ENCODE measurements at places on chromosomes 2 and 18.

DNA sequence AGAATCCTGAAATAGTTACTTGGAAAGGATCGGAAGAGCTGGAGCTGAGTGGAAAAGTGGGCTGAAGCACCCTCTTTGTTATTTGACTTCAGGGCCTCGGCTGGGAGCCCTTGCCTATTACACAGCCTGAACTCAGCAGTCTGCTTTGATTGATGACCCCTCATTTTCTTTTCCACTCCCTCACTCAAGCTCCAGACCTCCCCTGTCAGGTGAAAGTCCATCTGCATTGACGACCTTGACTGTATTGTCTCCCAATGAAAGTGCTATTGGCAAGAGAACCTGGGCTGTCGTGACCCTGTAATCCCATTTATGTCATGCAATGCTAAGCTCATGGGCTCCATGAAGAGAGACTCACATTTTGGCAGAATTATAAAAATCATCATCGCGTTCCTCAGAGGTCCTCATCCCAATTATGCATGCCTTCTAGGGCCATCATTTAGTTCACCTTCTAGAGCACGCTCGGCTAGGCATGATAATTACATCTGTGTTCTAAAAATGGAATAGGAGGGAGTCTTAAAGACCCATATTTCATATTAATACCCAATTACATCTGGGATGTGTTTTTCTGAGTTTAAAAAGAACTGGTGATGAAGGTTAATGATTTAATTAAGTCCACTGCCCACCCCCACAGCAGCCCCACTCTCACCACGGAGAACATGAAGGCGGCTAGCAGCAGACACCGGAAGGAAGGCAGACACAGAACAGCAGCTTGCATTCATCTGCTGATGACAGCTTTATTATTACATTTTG is 472.5 kb downstream of the PID1 start:
- no peak for DNase-seq

- DNase-seq: no peak
These were observed 109.1 kb downstream of the MYCN start for GRCh38 chr2:16049406-16049805.

- no peak for DNase-seq
These were observed 18.7 kb downstream of the DPP10 start for GRCh38 chr2:114461116-114461515.

DNA sequence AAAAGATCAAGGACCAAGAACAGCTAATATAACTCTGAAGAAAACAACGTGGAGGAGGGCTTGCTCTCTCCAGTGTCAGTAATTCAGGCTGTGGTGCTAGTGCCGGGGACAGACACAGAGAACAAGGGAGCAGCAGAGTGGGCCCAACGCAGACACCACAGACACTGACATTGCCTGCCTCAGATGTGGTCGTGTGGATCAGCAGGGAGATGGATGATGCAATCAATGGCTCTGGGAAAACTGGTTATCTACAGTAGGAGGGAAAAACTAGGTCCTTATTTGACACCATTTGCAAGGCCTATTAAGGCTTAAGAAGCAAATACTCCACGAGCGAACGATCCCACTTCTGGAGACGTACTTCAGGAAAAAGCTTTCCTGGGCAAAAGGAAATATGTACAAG is 36.1 kb downstream of the HDLBP start:
- no peak for DNase-seq

DNA sequence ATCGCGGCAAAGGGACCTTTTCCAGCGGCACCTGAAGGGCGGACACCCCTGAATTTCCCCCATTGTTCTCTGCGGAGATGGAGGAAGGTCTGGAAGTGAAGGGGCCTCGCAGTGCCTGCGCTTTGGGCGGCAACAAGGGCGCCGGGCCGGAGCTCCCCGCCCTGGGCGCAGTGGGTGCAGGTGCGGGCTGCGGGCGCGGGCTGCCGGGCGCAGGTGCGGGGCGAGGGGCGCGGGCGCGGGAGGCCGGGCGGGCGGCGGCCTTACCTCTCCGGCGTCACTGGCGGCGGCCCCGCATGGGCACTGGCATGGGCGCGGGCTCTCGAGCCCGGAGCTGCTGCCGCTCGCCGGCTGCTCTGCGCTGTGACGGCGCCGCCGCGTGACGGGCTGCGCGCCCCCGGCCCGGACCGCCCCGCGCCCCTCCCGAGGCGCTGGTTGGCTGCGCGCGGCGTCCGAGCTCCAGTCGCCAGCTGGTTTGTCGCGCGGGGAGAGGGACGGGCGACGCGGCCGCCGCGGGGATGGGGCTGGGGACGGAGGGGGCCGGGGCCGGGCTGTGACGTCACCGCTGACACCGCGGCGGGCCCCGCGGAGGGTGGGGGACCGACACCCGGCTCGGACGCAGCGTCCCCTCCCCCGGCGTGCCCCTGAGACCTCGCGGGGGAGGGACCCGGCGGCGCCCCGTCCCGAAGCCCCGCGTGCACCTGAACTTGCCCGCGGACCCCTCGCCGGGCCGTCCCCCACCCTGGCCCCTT is at the start of gene KIF1A:
Gene KIF1A, minus strand, starts transcription at position 362 of the 749 bp plus-strand sequence. CDS start 22,467 bp downstream, outside the sequence.
- DNase-seq: no peak

GRCh38 chr18:80181642-80182461 is 65.5 kb downstream of the PARD6G start:
- DNase-seq: no peak

GRCh38 chr2:78586316-78586715 is 439.2 kb upstream of the REG3G start:
- no peak for DNase-seq

DNA sequence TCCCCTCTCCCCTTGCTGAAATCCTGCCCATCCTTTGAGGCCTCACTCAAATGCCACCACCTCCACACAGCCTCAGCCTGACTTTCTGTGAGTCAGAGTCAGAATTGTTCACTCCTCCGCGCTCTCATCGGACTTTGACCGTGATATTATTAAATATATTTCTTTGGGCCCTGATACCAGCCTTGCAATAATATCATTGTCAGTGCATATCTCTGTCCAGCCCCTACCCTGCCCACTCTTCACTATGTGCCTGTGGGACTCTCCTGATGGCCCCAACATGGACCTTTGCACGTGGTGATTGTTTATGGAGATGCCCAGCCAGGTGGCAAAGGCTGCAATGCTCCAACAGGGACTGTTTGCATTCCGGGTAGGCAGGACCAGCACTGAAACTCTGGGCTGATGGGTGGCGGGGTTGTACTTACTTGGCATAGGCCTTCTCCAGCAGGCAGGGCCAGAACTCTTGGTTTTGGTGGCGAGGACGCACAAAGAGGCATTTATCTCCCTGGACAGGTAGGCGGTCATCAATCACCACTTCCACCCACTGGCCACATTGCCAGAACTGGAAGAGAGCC is 37.3 kb downstream of the CAPN13 start:
- DNase-seq: no peak

- DNase-seq: no peak
These were observed 10.1 kb downstream of the TWIST2 start for GRCh38 chr2:238857959-238858358.

GRCh38 chr2:207112383-207112782 is 53.4 kb downstream of the KLF7 start:
- DNase-seq: no peak

DNA sequence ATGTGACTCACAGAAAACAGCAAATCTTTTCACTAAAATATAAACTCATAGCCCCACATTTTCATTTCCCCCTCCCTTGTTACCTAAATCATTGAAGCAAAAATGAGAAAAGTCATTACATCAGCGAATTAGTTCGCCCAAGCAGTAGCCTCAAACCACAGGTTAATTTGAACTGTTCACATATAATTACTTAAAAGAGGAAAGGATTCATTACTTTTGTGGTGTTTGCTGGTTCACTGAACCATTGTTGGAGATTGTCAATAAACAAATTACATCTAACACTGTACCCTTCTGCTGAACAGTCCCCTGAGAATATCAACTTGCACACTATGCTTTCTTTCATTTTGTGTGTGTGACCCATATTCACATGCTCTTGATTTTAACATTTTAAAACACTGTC is 238.7 kb downstream of the ERBB4 start:
- no peak for DNase-seq

DNA sequence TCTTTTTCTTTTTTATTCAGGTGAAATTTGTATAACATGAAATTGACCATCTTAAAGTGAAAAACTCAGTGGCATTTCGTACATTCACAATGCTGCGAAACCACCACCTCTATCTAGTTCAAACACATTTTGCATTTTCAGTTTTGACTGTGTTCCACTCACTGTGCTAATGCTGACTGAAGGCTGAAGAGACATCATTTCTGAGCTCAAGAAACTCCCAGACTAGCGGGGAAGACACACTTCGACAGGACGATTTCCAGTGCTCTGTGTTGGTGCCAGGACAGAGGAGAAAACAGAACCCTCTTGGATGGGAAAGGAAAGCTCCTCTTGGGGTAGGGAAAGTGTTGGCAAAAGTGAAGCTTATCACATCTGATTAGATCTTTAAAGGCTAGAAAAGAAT is 44.2 kb upstream of the CBLN2 start:
- DNase-seq: no peak

DNA sequence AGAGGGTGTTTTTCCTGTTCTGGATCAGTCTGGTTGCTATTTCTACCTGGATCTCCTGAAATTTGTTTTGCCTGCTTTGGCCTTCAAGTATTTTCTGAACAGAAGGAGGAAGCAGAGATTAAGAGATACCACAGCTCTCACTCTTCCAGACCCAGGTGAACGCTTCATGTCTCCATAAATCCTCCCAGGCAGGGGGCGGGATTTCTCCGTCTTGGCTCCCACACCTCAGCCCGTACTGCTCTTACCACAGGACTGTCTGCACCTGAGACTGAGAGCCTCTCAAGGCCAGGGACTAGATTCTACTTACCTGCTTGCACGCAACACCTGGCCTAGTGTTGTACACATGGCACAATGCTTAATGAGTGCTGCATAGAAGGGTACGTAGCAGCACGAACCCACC is 59.9 kb upstream of the LRPPRC start:
- no peak for DNase-seq

GRCh38 chr2:213104092-213104902 is 47.1 kb downstream of the IKZF2 start:
- no peak for DNase-seq

DNA sequence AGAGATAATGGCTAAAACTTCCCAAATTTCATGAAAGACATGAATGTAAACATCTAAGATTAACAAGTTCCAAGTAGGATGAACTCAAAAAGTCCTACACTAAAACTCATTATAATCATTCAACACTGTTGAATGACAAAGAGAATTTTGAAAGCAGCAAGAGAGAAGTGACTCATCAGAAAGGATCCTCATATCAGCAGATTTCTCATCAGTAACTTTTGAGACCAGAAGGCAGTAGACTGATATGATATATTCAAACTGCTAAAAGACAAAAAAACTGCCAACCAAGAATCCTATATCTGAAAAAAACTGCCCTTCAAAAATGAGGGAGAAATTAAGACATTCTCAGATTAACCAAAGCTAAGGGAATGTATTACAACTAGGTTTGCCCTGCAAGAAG is 130.6 kb upstream of the OTX1 start:
- DNase-seq: peak; percentile 3

DNA sequence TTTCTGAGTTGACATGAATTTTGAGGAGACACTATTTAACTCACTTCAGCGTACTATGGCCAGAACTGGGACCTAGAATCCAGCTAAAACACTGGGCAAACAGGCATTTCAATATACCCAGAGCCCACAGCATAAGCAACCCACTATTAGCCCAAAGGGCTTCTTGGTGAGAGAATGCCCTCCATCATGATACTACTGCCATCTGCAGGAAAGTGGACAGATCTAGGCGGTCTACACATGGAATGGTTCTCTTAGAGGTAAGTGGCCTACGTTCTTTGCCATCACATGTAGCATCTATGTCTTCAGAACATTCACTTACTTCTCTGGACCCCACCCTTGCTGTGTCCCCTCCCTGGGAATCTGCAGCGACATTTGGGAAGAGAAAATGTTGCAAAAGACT is 181.3 kb upstream of the LINC00305 start:
- peak; percentile 12 for DNase-seq

GRCh38 chr2:225660262-225661131 is 261.0 kb downstream of the NYAP2 start:
- DNase-seq: peak; percentile 30

- no peak for DNase-seq
These were observed 3.6 kb upstream of the ARHGEF33 start for GRCh38 chr2:38886063-38886462.

- DNase-seq: no peak
These were observed 162.4 kb downstream of the DSEL start for GRCh38 chr18:67354091-67354490.

- DNase-seq: no peak
These were observed 56.8 kb upstream of the MAPRE3 start for GRCh38 chr2:26913606-26913998.

DNA sequence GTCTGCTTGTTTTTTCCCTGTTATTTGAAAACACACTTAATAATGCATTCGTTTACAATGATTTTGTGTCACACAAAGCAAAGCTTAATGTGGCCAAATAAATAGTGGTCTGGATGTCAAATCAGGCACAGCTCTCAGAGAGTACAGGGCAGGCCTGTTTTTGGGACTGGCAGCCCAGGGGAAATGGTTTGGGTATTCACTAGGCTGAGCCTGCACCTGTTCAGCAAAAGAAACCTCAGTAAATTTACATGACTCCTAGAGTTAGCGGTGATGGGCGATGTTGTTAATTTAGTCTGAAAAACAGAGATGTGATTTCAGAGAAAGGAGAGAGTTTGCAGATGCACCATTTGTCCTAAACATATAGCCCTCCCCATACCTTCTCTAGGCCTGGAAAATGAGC is 197.1 kb downstream of the ALK start:
- no peak for DNase-seq

- no peak for DNase-seq
These were observed 34.5 kb downstream of the PDIA6 start for GRCh38 chr2:10777842-10778723.

DNA sequence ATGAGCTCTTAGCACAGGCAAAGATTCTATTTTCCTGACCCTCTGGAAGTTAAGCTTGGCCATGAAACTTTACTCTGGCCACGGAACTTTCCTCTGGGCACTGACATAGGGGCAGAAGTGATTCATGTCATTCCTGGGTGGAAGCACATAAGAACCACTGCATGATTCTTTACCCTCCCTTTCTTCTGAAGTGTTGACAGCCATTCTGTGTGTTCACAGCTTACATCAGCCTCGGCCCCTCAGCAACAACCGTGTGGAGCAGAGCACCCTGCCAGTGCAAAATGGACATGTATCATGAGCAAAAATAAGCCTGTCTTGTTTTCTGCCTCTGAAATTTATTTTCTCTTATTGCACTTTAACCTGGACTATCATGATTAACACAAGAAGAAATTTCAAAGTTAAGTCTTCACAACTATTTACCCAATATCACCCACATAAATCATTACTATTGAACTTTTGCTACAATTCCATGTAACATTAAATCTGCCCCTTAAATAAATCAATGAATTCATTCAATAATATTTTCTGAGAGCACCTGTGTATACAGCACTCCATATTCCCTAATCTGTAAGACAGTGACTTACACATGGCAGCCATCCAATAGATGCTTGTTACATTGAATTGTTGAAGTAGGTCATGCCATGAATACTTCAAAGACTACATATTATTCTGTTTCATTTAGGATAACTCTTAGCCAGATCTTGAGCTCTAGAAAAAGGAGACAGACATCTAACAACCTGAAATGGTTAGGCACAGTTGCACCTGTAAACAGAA is 531.9 kb downstream of the IRS1 start:
- no peak for DNase-seq

- DNase-seq: no peak
These were observed 10.8 kb downstream of the RAB12 start for GRCh38 chr18:8619835-8620577.
